BJ (cell line): ENCODE measurements at places on chromosomes 4 and X. TPM values are rescaled to one million over a fixed set of nuclear protein-coding genes. Genes with fewer than 3 reads are reported as not detected.

GRCh38 chr4:273309-274017, 31.8 kb downstream of the ZNF732 start:
- no peak for DNase-seq

The OTC gene
- not detected in 2 replicates for polyA plus RNA-seq

DNA sequence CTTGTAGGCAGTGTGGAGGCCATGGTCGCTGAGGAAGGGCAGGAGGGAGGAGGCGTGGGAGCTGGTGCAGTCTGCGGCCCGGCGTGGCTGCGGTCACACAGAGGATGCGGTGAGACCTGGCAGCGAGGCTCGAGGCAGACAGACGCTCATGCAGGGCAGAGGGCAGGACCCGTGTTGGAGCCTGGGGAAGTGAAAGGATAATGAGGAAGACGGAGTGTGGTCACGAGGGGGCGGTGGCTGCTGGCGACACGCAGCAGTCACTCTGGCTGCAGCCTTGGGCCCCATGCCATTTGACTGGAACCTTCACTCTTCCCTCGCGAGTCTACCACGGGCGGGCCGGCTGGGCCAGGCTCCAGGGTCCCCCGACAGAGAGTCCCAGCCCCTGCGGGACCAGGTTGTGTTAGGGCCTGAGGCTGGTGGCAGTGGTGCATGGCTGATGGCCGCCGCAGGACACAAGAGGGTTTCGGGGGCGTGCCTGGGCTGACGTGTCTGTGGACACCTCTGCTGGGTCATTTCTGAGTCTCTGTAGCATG, 68.8 kb upstream of the HGFAC start:
- no peak for DNase-seq

The LRPAP1 gene
- polyA plus RNA-seq: 197 and 275 TPM in 2 replicates

- no peak for DNase-seq
Measured at GRCh38 chr4:150668824-150669223, 86.9 kb downstream of the MAB21L2 start.

DNA sequence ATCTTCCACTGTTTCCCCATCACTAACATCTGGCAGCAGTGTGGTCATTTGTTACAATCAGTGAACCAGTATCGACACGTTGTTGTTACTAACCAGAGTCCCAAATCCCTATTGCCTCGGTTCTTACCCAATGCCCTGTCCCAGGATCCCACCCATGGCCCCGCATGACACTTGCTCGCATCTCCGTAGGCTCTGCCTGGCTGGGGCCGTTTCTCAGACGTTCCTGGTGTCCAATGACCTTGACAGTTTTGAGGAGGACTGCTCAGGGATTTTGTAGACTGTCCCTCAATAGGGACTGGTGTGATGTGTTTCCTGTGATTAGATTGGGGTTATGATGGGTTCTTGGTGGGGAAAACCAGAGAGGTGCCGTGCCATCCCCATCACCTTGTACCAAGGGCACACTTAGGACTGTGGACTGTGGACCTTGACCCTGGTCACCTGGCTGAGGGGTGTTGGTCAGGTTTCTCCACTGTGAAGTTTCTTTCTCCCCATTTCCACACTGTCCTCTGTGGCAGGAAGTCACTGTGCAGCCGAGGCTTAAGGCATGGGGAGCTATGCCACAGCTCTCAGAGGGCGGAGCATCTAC, 108.4 kb downstream of the ADRA2C start:
- DNase-seq: no peak

- DNase-seq: peak; percentile 75
Measured at GRCh38 chr4:87589531-87589930, 18.8 kb upstream of the DSPP start.

DNA sequence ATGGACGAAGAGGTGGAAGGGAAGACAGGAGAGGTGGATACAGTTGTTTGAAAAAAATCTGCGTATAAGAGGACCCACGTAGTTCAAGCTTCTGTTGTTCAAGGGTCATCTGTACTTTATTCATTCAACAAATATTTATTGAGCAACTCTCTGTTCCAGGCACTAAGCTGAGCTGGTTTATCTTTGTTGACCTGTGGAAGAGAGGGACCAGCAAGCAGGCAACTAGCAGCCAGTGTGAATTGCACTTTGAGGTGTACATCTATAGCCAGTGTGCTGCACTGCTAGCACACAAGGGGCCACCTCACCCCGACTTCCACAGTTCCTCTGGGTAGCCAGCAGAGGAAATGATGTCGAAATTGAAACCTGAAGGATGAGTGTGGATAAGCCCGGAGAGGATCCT, 191.4 kb downstream of the SOWAHB start:
- DNase-seq: no peak

- no peak for DNase-seq
Measured at GRCh38 chr4:40924096-40924792, 174.5 kb downstream of the NSUN7 start.

- DNase-seq: no peak
Measured at GRCh38 chr4:2049381-2049780, 9.7 kb upstream of the NAT8L start.

GRCh38 chrX:11398785-11399184, 105.6 kb downstream of the AMELX start:
- DNase-seq: no peak

- no peak for DNase-seq
Measured at GRCh38 chrX:136549226-136549625, 17.2 kb downstream of the VGLL1 start.

The ADGRG2 gene
- 0.05 and 0.07 TPM in 2 replicates for polyA plus RNA-seq

- no peak for DNase-seq
Measured at GRCh38 chr4:139851133-139851532, 185.5 kb downstream of the MGST2 start.

The ABLIM2 gene
- 0.07 TPM in 1 of 2 replicates, not detected in the other for polyA plus RNA-seq

The RTL9 gene
- 0.16 and 0.18 TPM in 2 replicates for polyA plus RNA-seq

The GRIA2 gene
- polyA plus RNA-seq: not detected in 2 replicates

The CT45A10 gene
- not detected in 2 replicates for polyA plus RNA-seq

The CNGA1 gene
- polyA plus RNA-seq: 0.04 TPM in 1 of 2 replicates, not detected in the other

The MXRA5 gene
- polyA plus RNA-seq: 35.1 and 36.5 TPM in 2 replicates

GRCh38 chr4:80492761-80493160, 157.2 kb downstream of the CFAP299 start:
- no peak for DNase-seq

The SMR3B gene
- polyA plus RNA-seq: not detected in 2 replicates

The GLOD5 gene
- not detected in 2 replicates for polyA plus RNA-seq

DNA sequence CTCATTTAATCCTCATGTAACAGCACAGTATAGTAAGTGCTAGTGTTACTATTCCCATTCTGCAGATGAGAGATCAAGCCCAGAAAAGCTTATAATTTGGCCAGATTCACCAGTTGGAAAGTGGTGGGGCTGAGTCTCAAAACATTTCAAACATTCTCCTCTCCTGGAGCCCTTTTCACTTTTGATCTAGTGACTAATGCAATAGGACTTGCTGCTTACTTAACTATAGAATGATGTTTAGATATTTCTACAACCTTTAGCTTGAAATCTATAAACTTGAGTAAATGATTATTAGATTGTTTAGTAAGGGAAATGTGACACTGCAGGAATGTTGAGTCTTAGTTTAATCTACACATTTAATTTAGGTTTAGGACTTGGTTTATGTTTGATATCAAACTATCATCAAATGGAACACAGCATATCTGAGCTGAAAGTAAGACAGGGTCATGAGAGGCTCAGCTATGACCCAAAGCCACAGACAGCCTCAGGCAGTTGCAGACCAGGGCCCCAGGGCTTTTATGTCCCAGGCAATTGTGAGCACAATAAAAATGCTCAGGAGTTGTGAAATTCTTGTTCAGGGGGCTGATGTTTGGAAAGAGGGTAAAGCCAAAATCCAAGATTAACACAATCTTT, 199.5 kb upstream of the HS3ST1 start:
- DNase-seq: no peak
